Caudate nucleus (tissue), 63 donors: ENCODE measurements at places on chromosomes 4 and X.

- no peak for DNase-seq
Measured at GRCh38 chr4:40421839-40422708, 86.9 kb downstream of the CHRNA9 start.

DNA sequence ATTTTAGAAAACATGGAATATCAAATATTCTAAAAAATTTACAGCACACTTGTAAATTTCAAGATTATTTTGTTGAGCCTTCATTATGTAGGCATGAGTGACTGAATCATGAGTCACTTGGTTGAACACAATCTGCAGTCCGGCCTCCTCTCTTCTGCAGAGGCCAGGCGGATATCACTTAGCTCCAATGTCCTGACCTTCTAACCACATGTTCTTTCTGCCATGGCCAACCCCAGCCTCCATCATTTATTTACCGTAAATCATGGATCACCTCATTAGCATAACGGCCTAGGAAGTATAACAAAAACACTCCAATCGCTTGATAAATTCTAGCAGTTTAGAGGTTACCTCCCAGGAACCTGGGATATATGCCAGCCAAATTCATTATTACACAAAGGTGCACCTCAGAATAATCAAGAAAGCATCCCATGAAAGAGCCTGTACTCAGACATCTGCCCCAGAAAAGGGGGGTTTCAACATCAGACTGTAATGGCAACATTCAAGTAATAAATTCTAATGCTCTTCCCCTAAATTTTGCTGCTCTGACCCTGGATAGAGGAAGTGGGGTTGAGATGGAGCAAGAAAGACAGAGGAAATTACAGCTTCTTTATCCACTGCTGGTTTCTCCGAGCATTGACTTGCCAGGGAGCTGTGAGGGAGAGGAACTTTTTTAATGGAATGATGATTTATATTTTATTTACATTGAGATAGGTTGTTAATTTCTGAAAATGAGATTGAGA, 2153.6 kb upstream of the AGA start:
- DNase-seq, result no peak

DNA sequence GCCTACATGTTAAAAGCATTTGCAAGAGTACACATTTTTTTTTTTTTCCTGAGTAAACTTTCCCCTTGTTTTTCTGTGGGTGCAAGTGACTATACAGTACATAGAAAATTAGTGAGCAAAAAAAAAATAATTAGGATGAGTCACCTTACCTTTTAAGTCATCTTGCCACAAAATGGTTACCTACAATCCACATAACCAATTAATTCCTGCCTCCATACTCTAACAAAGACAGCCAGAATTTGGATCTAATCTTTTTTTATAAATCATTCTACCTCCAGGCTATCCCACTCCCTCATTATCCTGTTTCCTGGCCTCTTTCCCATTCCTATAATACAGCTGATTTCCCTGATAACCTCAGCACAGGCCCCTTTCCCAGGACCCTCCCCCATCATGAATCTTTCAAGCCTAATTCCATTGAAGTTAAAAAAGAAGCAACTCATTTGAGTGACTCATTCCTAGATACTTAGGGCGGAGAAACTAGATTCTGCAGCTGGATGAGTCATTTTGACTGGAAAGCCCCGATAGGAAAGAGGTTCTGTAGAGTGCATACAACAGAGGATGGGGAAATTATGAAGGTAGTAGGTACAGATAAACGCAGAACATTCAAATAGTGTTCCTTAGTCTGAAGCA, 128.2 kb downstream of the C4orf51 start:
- no peak for DNase-seq

DNA sequence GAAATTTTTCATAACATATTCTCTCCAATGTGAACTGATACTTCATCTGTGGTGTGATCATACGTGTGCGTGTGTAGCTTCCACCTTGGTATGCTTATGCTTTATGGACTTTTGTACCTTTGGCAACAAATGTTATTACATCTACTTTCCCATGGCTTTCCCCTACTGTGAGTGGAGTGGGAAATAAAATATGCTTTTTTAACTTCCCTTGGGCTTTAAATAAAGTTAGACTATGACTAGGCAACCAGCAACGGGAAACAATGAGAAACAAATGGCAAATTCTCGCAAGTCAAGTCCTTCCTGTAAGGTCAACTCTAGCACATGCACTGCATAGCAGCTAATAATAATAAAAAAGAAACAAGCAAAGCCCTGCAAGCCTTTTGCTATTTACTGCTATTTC, 205.0 kb upstream of the PDE5A start:
- DNase-seq, result no peak

DNA sequence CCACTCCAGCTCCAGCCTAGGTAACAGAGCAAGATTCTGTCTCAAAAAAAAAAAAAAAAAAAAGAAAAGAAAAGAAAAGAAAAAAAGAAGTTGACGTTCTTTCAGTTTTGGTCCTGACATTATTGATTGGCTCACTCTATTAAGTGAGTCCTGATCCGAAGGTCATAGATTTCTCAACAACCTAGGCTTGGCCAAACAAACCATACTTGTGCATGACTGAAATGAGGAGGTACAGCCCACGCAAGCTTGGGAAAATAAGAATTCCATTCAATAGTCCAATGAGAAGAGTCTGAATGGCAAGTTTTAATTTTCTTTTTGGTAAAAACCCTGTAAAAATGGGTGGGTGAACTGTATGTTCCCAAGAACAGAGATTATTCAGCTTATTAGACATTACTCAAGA, 3.2 kb upstream of the ETNPPL start:
- no peak for DNase-seq

DNA sequence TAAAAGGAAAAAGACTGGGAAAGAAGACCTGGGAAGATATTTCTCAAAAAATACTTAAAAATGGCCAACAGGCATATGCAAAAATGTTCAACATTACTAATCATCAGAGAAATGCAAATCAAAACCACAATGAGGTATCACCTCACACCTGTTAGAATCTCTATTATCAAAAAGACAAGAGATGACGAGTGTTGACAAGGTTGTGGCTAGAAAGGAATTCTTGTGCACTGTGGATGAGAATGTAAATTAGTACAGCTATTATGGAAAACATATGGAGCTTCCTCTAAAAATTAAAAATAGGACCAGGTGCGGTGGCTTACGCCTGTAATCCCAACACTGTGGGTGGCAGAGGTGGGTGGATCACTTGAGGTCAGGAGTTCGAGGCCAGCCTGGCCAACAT, 50.0 kb downstream of the C4orf46 start:
- DNase-seq, result no peak

GRCh38 chrX:107566604-107567262, 61.6 kb upstream of the PRPS1 start:
- no peak for DNase-seq

GRCh38 chr4:129358571-129358970, 262.6 kb downstream of the C4orf33 start:
- no peak for DNase-seq

GRCh38 chr4:155908187-155909139, 5.0 kb downstream of the TDO2 start:
- DNase-seq, result no peak

DNA sequence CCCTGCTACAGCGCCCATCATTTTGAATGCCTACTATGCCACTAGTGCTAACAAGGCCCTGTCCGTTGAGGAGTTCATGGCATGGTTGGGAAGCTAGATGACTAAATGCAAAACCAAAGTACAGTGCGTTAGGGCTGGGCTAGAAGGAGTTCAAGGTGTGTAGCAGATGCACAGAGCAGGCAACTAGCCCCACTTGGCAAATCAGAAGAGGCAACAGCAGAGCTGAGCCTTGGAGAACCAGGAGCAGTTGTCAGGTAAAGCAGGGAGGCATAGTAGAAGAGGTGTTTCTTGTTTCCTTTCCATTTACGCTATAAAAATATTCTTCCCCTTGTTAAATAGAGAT, 146.6 kb upstream of the CPEB2 start:
- DNase-seq, result no peak

GRCh38 chr4:112778520-112778919, 141.6 kb downstream of the LARP7 start:
- DNase-seq, result no peak

DNA sequence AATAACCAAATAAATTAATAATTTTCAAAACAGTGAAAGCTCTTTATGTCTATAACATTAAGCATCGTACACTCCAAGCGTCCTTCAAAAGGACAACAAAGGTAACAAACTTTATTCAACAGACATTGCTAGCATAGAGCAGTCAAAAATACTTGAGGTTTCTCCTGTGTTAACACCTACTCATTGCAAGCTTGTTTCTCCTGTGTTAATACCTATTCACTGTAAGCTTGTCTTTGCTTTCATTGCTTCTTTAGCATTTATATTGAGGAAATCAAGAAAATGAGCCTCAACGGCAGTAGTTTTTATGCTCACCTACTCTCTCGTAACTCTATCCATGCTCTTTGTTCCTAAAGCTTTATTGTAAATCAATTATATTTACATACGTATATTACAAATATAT, 3.5 kb downstream of the SPOCK3 start:
- DNase-seq, result no peak

- DNase-seq, result no peak
Measured at GRCh38 chr4:64846417-64846816, 437.2 kb upstream of the TECRL start.

DNA sequence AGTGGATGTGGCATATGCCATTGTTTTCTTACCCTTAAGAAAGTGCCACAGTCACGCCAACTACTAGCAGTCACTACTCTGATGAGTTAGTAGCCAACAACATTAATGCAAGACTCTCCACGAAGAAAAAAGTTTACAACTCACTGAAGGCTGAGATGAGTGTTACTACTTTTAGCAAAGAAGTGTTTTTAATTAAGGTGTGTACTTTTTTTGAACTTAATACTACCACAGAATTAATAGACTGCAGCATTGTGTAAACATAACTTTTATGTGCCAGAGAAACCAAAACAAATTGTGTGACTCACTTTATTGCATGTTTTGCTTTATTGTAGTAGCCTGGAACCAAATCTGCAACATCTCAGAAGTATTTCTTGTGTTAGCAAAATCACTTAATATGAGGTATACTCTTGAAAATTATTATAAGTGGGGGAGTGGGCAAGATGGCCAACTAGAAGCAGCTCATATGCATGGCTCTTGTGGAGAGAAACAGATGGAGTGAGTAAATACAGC, 2.2 kb upstream of the UGT2B4 start:
- no peak for DNase-seq

- no peak for DNase-seq
Measured at GRCh38 chrX:427812-428725, 41.4 kb upstream of the PPP2R3B start.

- DNase-seq, result no peak
Measured at GRCh38 chrX:117969328-117969727, 147.3 kb downstream of the KLHL13 start.

GRCh38 chr4:54596201-54596600, 61.6 kb upstream of the KIT start:
- no peak for DNase-seq

- DNase-seq, result no peak
Measured at GRCh38 chrX:124862301-124862700, 457.4 kb upstream of the TEX13C start.

DNA sequence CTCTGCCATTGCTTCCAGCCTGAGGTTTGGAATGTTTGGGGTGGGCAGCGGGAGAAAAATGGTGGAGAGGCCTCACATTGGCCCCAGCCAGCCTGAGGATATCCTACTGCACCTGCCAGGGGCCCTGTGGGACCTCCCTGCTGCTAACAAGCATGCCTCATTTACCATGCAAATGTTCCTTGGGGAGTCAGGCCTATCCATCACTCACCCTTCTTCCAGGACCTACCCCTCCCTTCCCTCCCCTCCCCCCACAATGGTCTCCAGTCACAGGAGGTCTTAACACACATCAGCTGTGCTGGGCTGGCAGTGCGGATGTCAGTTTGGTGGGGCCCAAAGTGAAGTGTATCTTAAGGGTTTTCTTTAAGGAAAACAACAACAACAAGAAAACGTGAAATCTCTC, 139.2 kb downstream of the SHOX start:
- DNase-seq, result no peak

GRCh38 chrX:132353430-132353829, 134.2 kb upstream of the RAP2C start:
- DNase-seq, result no peak

- no peak for DNase-seq
Measured at GRCh38 chr4:177228599-177228998, 81.1 kb upstream of the NEIL3 start.

GRCh38 chr4:112321776-112322684, 24.9 kb downstream of the ALPK1 start:
- DNase-seq, result peak; percentile 1

DNA sequence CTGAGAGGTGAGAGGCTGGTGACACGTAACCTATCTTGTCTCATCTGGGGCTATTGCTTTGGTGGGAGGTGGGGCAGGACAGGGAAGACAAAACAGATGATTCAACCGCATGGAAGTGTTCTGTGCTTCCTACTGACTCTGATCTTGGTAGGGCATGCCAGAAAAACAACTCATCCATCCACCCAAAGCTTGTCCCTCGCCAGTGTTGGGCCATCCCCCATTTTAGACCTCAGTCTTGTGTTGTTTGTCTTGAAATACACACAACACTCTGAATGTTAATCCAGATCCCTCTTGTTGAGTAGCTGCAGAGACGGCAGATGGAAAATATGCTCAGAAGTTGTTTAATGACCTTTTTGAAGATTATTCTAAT, 377 bp downstream of the CHRNA9 start:
- DNase-seq, result no peak

- DNase-seq, result peak; percentile 0
Measured at GRCh38 chrX:74383611-74384010, 37.7 kb upstream of the SLC16A2 start.

- no peak for DNase-seq
Measured at GRCh38 chrX:103477496-103477895, 41.8 kb downstream of the RAB40A start.

DNA sequence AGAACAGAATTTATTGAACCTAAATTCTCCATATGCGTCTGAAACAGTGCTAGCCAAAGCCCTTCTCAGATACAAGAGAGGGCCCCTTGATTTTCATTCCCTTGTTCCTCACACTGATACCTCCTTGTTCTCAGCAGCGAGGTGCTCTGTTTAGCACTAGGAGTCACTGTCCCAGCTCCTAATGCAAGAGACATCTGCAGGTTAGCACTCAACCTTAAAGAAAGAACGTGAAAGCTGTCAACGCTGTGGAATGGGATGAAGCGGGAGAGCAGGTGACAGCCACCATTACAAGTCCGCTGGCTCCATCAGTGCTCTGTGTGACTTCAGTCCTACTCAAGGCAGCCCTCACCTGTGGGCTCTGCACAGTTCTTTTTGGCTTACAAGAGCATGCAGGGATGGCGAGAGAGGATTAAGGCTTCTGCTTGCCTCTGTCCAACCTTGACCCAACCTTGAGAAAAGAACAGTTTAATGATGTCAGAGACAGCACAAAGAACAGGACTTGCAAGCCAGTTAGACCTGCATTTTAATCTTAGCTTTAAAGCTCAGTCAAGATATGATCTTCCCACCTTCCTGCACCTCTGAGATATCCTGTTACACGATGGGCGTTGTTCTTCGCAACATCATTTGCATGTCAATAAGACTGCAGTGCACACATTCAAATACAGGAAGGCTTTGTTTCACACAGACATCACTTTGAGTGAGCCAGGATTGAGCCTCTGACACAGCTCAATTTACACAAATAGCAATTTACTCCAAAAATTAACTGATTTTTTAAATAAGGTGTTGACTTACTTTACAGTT, 95.1 kb downstream of the ARSF start:
- no peak for DNase-seq
